Stimulated activated CD8-positive, alpha-beta memory T cell treated with anti-CD3 and anti-CD28 coated beads, Interleukin-4, amount 100 ng/mL, for 4 hours (primary cell): ENCODE measurements at places on chromosomes 2 and 18.

- DNase-seq, result no peak
Measured at GRCh38 chr2:11175293-11175795, 20.1 kb downstream of the SLC66A3 start.

DNA sequence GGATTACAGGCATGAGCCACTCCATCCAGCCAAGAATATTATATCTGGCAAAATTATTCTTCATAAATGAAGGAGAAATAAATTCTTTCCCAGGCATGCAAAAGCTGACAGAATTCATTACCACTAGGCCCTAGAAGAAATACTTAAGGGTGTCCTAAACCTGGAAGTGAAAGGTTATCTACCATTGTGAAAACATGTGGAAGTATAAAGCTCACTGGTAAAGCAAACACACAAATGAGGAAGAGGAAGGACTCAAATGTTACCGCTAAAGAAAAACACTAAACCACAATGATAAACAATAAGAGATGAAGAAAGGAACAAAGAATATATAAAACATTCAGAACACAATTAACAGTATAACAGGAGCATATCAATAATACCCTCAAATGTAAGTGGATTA, 171.8 kb downstream of the CAMKMT start:
- DNase-seq, result no peak

- no peak for DNase-seq
Measured at GRCh38 chr2:217858519-217859491, 144.0 kb downstream of the TNS1 start.

- no peak for DNase-seq
Measured at GRCh38 chr2:201057087-201057521, 14.4 kb downstream of the HYCC2 start.

DNA sequence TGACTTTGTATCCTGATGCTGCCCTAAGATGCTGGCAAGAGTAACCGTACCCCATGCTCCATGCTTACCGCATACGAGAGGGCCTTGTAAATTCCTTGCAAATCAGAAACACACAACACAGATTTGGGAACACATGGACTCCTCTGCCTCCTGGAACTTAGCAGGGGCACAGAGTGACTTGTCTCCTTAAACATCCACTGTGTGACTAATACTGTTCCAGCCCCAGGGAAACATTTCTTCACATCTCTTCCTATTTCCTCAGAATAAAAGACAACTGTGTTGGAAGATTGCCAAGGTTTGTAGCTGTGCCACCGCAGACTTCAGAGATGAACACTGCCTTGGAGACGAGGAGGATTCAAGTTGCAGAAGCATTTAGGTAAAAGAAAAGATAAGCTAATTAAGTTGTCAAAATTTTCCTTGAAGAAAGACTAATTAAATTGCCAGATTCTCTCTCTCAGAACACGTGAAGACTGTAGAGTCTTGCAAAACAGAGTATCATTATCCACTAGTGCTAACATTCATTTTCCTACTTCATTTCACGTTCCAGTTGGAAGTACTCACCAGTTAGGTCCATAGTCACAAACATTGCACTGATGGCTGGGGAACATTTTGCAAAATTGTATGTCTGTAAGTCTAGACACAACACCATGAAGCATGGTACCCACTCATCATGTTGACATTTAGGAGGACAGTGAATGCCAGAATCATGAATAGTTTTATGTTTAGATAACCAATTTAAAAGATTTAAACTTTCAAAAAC, 188.8 kb downstream of the TSN start:
- DNase-seq, result no peak

DNA sequence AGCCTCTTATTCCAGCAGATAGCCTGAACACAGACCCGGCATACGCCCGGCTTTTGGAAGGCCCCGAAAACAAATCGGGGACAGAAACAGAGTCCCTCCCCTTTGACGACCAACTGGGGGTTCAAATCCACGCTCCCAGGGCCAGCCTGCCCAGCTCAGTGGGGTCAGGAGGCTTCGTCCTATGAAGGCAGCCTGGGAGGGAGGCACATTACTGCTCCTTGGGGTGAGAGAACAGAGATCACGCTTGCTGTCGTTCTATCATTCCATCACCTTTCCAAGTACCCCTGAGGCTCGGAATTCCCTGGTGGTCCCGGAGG, 208.8 kb upstream of the SALL3 start:
- no peak for DNase-seq
